ENCODE measurements at places on chromosomes 5 and 9. TPM values are rescaled to one million over a fixed set of nuclear protein-coding genes. Genes with fewer than 3 reads are reported as not detected.

EIF4E1B gene
- total RNA-seq = not detected

RPL7A gene
- 3,325 TPM for total RNA-seq

CCNI2 gene
- total RNA-seq = 0.07 TPM

LHX6 gene
- total RNA-seq = 2.4 TPM

ATP10B gene
- total RNA-seq = not detected

SLC6A19 gene
- total RNA-seq = 0.38 TPM

CREBRF gene
- total RNA-seq = 2.3 TPM

POU5F2 gene
- total RNA-seq = not detected

PPIC gene
- 17.0 TPM for total RNA-seq

ADCY2 gene
- total RNA-seq = not detected

HMGCS1 gene
- 56.8 TPM for total RNA-seq

SPRY4 gene
- 10.3 TPM for total RNA-seq

LCN1 gene
- total RNA-seq = 0.20 TPM

PCDHAC1 gene
- total RNA-seq = 1.8 TPM

ANKRD20A1 gene
- 0.51 TPM for total RNA-seq

CNTNAP3 gene
- total RNA-seq = 10.0 TPM

APBA1 gene
- total RNA-seq = 0.16 TPM

MED10 gene
- total RNA-seq = 78.1 TPM

LCN9 gene
- 0.16 TPM for total RNA-seq

CCNJL gene
- 11.1 TPM for total RNA-seq

FAM78A gene
- total RNA-seq = 0.34 TPM

Measured in A549 treated with Hydrocortisone at 1 μM for 4 hours (cell line).